Coronary artery (tissue), 2 donors: ENCODE measurements at places on chromosomes 5 and 9.

GRCh38 chr5:146440870-146441495, 6.2 kb upstream of the TCERG1 start:
- DNase-seq, result no peak

DNA sequence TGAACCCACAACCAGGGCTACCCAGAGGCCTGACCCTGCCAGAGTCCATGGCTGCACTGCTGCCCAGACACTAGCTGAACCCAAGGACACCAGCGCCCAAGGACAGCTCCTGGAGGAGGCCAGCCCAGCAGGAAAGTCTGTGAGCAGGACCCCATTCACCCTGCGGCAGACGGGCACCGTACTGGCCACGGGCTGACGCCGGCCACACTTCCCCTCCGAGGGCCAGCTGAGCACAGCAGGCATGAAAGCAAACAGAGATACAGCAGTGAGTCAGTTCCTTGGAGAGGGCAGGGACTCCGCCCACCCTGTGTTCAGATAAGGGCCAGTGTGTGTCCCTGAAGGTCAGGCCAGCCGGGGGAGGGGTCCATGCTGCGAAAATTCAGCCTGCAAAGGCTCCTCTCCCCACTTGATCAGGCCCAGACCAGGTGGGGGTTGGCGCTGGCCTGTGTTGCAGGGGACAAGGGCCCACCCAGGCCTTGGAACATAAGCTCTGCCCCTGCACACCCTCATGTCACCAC, 3.2 kb downstream of the RNF208 start:
- DNase-seq, result no peak

- no peak for DNase-seq
These were observed 47.5 kb downstream of the PBX3 start for GRCh38 chr9:125794708-125795107.

GRCh38 chr9:108783326-108783725, 72.5 kb downstream of the ACTL7B start:
- no peak for DNase-seq

DNA sequence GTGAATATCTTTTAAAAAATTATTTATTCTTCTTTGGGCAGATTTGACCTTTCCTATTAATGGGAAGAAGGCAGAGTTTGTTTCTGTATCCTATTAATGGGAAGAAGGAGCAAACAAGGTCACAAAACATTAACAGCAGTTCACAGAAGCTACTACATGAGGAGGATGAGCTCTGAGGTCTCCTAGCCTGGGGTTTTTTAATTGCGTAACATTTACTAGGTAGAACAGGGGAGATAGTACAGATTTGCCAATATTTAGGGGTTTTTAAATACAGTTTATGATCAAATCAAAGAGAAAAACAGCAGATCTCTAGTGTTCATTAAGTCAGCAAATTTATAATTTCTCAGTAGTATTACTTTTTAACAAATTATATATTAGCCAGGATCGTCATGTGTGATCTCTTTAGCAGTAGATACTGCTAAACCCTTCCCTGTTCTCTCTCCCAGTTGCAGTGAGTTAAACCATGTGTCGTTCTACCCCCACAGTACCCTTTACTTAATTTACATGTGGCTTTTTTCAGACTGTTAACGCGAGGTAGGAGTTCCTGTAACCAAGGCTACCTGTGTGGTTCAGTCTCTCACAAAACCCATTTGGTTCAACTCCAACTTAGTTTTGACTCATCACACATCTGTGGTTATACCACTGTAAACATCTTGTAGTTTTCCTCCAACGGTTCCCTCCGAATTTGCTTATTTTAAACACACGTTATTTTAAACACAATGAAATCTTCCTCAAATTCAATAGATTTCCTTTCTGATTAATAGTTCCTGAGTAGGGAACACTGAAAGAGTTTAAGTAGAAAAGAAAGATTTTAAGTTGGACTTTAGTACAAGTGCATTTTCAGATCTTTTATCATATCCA, 13.3 kb downstream of the SLC25A46 start:
- DNase-seq, result no peak

DNA sequence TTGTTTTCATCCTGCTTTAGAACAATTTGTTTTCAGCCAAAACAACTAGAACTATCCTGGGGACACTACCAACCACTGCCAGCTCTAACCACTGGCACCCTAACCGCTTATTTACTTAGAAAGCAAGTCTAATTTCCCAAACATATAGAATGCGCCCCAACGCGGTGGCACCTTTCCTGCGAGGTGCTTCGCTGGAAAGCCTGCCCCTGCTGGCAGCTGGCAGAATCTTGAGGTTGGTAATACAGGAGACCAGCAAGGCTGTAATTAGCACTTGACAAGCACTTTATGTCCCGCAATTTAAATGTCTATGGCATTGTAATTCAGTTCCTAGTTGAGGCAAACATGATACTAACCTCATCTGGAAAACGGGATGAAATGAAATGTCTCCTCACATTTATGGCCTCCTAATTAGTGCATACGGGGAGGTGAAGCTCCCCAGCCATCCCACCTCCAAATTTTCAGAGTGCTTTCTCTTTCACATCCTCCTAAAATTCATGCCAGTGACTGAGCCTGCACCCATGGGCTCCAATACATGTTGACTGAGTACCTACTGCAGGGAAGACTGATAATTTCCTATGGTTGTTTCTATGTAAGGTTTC, 30.4 kb downstream of the GABBR2 start:
- DNase-seq, result no peak

GRCh38 chr5:140882591-140882899, 621 bp downstream of the PCDHA13 start:
- DNase-seq, result no peak

DNA sequence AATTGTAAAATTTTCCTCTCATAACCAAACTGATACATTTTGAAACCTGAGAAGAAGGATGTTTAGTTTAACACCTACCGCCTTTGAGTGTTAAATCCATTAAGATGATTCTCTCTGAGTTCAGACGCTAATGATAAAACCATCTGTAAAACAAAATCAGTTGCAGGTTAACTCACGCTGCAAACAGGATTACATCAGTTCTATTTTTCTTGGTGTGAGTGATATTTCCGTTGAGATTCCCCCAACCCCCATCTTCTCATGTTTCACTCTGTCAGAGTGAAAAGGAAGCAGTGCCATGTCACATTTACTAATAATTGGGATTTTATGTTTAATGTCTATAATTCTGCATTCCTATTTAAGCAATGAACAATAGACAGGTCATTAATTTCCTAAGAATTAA, 146.5 kb downstream of the FANCC start:
- DNase-seq, result no peak

- no peak for DNase-seq
These were observed at the start of gene ENG for GRCh38 chr9:127854184-127854806. TSS of gene ENG (minus strand) at chr9:127854658. CDS start at chr9:127854355, 303 bp downstream.

DNA sequence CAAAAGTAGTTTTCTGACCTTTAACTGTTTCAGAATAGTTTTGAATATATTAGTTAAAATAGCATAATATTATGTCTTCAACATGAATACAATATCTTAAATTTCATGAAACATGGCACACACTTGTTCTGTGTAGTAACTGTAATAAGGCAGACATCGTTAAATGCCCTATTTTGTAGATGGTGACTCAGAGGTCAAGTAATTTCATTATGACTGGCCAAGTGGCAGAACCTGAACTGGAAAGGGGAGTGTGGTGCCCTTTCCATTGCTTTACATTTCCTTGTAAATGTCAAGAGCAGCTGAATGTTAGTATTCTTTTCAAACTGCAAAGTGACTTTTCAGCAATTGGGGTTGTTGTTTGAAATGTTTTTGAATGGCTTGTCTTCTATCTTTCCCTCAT, 201.2 kb upstream of the CDKN2B start:
- DNase-seq, result no peak

DNA sequence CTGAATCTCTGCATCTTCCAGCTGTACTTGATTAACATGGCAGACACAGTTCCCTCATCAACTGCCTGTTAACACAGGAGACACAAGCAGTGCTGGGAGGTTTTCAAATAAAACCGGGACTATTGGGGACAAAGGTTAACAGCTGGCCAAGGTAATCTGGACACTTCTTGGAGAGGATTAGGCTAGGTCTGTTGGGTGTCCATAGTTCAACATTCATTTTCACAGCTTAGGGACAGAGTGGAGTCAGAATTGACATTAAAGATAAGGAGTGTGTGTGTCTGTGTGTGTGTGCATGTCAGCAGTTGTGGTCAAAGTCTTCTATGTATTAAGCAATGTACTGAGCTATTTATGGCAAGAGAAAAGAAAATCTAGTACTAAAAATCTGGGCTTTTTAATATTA, 216.2 kb downstream of the MED10 start:
- DNase-seq, result no peak

DNA sequence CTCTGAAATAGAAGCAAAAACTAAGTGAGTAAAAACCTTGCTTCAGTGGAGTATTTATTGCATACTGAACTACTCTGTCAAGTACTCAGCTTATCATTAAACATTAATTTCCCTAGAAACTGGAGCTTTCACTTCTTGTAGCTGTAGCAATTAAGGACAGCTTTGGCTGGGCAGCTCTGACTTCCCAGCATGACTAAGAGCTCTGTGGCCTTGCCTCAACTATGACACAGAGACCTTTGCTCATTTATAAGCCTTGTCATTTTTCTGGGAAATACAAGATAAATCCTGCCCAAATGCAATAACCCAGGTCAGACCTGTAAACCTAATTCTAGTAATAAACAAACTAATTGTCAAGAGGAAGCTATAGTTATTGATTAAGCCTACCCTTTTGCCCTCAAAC, 65.4 kb upstream of the STK32A start:
- DNase-seq, result no peak

DNA sequence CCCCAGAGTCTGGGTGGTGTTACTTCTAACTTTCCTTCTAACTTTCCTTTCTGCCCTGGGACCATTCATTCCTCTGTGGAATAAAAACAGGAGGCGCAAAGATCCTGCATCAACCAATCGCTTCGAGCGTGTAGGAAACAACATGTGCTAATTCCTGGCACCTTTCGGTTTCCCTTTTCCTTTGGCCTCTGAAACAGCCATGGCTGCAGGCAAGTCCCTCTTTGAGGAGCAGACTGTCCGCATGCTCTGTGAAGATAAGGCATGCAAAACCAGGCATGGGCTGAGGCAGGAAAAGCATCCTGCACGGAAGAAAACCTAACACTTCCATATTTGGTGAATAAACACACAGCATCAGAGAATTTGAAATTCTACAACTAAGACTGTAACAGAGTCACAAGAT, 128.3 kb downstream of the HSD17B3 start:
- no peak for DNase-seq

DNA sequence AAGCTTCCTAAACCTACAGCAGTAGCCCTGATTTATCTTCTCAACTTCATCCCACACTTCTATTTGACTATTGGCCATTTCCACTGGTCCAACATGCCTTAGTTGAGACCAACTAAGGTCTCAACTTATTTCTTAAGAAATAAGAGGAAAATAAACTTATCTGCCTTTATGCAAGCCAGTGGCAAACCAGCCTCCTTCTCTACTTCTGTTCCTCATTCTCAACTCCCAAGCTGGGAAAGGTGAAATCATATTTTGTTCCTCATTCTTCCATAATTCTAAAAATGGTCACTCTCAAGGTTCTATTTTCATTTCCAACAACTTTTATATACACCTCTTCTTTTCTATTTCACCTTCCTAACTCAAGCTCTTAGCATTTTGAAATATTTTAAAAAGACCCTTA, 149.6 kb upstream of the C9orf72 start:
- DNase-seq, result no peak

- no peak for DNase-seq
These were observed 3.8 kb upstream of the DMRT3 start for GRCh38 chr9:972501-973294.
